ENCODE measurements at places on chromosomes 16 and 17.

- DNase-seq, result no peak
Measured at GRCh38 chr17:82486231-82487094, 27.9 kb downstream of the NARF start.

DNA sequence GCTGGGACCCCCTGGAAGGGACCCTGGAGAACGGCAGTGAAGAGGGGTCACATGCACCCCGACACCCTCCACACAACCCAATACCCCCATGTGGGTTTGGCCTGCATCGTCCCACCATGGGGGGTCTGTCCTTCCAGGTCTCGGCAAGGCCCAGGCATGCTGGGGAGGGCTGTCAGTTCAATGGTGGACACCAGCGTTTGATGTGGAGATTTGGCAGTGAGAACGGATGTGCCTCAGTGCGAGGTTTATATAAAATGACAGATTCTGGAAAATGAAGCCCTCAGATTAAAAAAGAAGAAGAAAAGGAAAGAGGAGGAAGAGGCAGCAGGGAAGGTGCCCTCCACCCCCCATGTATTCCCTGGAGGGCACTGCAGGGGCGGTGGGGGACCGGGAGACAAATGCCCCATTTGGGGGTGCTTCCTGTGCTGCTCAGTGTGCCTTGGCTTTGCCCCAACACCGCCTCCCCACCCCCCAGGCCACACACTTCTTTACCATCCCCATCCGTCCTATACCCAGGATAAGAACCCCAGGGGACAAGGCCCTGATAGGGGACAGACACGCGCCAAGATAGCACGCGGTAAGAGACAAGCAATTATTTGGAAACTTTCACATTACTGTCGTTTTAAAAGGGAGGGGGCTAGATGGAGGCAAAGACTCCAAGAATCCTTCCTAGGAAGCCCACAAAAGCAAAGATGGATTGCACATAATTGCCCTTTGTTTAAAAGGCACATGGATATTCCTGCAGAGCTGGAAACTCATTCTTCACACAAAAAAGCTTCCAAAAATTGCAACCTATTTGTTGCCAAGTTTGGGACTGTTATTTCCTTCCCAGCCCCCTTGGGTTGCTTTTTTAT is 21.0 kb downstream of the RBFOX3 start:
- no peak for DNase-seq

GRCh38 chr17:596763-597644 is 117.6 kb downstream of the VPS53 start:
- DNase-seq, result no peak

GRCh38 chr17:42039794-42040763 is 10.3 kb downstream of the C17orf113 start:
- DNase-seq, result no peak

DNA sequence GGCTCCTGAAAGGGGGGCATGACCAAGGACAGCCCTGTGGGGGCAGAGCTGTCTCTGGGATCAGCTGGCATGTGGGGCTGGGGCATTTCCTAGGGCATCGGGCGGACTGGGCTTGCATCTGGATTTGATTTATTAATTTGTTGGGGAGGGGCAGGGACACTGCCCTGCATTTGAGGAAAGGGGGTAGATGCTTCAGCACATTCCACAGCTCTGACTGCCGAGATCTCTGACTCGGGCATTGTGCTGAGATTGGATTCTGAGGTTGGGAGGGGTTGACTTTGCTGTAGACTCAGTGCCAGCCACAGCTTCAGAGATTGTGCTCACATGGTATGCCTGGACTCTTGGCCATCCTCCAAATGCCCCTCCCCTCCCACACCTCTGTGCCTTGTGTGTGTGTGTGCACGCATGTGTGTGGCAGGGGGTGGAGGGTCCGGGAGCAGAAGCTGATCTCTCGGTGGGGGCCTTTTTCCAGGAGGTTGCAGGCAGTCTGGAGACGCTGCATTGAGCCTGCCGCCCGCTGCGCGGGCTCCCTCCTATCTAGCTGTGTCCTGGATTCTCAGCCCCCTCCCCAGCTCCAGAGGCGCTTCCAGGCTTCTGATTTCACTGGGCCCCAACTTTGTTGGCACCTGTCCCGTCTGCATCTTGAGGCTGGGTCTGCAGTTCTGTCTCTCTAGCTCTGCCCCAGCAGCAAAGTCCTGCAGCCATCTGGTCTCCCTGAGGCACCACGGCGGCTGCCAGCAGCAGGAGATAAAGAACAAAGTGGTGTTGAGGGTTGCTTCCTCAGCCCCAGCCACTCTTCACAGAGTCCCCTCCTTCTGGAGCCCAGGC is 14.9 kb downstream of the IGFBP4 start:
- no peak for DNase-seq

- no peak for DNase-seq
Measured at GRCh38 chr16:87384162-87384874, 742 bp upstream of the FBXO31 start.

DNA sequence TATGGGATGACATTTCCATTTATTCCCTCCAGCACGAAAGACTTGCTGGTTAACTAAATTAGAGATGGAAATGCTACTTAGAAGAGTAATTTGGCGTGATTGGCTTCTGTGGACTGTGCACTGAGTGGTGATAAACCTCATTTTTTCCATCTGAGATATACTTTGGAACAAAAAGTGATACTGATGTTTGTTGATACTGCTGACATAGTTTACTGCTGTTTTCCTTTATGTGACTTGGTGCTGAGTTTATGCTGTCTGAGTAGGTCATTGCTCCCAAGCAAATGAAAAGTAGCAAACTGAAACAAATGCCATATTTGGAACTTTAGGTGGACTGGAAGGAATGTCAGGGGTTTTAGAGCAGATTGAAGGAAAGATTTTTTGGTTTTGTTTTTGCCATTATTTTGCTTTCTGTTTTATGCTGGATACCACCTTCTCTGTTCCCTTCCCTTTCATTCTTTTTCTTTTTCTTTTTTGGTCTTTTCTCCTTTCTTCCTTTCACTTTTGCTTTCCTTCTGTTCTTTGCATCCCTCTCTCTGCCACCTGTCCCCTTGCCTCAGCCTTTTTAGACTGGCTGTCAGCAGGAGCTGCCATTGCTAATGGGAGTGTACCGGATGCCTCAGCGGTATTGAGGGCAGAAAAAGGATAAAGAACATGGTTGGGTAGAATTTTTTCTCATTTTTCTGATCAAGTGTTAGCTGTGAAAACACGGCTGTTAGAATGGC is 41.8 kb downstream of the NUP93 start:
- DNase-seq, result no peak

GRCh38 chr16:12611916-12612597 is 191.6 kb downstream of the CPPED1 start:
- DNase-seq, result no peak

GRCh38 chr17:76438906-76439305 is 14.0 kb downstream of the UBE2O start:
- DNase-seq, result no peak

- no peak for DNase-seq
Measured at GRCh38 chr16:69626256-69626655, 60.5 kb downstream of the NFAT5 start.

DNA sequence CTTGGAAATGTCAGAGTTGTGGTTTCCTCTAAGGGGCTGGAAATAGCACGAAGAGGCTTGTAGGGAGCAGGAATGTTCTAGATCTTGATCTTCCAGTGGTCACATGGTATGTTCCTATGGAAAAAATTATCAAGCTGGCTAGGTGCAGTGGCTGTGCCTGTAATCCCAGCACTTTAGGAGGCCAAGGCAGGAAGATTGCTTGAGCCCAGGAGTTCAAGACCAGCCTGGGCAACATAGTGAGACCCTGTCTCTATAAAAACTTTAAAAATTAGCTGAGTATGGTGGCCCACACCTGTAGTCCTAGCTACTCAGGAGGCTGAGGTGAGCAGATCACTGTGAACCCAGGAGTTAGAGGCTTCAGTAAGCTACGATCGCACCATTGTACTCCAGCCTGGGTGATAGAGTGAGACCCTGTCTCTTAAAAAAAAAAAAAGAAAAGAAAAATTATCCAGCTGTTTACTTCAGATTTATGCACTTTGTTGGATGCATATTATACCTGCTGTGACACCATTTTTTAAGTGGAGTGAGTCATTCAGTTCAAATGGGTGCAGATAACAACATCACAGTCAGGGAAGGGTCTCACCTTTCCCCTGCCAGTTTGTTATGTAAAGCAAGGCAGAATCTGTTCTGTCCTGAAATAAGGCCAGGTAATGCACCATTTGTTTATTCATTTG is 65.7 kb upstream of the LYRM9 start:
- no peak for DNase-seq

GRCh38 chr16:86814256-86814655 is 235.9 kb downstream of the FOXL1 start:
- no peak for DNase-seq

DNA sequence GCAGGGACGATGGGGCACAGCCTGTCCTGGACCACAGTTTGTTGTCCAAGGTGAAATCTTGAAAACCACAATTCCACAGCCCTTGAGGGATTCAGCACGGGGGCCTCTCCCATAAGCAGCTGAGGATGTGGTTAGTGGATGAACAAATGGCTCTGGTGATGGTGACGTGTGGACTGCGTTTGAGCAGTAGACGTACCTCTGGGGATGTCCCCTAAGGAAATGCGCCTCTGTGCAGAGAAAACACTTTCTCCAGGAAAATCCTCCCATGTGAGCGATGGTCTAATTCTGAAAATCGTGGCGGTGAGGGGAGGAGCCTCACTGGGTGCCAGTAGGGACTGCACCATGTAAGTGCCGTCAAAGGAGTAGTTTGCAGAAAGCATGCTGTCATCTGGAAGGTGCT is 2.7 kb upstream of the SEPTIN12 start:
- no peak for DNase-seq

- no peak for DNase-seq
Measured at GRCh38 chr16:6861815-6862477, 470.7 kb upstream of the RBFOX1 start.

DNA sequence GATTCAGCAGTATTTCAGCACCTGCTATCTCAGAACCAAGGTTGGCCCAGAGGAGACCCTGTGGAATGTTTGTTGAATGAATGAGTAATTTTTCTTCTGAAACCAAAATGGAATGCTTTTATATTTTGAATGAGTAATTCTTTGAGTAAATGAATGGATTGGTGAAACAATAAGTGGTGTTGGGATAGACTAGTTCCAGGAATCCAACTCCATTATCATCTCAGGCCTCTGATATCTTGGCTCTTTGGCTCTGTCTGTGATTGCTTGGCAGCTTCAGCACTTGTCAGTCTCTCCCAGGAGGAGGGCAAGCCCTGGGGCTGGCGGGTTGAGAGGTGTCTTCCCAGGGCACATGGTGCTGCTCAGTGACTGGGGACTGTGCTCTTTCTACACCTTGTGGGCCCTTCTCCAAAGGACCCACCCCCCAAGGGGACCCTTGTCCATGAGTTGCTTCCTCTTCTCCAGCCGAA is 284.4 kb upstream of the FOXF1 start:
- DNase-seq, result no peak

- DNase-seq, result no peak
Measured at GRCh38 chr16:71246309-71246708, 15.8 kb upstream of the HYDIN start.

- no peak for DNase-seq
Measured at GRCh38 chr16:29950806-29951461, 10.9 kb upstream of the TMEM219 start.

DNA sequence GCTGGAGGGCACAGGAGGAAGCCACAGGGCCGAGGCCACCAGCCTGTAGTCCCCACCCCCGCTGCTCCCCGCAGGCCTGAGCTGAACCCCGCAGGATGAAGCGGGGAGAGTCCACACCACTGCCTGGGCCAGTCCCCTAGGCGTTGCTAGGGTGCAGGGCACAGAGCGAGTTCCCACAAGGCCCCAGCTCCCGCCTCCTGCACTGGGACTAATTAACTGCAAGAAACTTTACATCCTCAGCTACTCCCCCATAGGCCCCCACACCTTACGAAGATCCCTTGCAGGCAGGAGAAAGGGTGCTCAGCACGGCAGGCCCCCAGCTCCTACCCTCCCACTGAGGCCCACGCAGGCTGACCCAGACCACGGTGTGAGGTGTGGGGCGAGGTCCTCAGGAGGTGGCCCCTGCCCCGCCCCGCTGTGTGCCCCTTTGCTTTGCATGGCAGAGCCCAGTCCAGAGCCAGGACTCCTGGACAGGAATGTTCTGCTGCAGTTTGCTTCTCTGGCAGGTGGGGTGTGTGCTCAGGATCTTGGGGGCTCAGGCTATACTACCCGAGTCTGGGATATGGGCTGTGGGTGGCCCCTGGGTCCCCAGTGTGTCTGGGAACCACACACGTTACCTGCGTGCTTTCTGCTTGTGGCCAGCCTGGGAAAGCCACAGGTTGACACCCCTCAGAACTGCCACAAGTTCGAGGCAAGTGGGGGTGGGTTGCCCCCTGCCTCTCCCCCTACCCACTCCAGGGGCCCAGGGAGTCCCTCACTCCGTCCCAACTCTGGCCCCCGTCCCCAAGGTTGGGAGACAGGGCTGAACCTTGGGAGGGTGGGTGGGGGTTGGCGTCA is 1.2 kb downstream of the GNG13 start:
- no peak for DNase-seq

DNA sequence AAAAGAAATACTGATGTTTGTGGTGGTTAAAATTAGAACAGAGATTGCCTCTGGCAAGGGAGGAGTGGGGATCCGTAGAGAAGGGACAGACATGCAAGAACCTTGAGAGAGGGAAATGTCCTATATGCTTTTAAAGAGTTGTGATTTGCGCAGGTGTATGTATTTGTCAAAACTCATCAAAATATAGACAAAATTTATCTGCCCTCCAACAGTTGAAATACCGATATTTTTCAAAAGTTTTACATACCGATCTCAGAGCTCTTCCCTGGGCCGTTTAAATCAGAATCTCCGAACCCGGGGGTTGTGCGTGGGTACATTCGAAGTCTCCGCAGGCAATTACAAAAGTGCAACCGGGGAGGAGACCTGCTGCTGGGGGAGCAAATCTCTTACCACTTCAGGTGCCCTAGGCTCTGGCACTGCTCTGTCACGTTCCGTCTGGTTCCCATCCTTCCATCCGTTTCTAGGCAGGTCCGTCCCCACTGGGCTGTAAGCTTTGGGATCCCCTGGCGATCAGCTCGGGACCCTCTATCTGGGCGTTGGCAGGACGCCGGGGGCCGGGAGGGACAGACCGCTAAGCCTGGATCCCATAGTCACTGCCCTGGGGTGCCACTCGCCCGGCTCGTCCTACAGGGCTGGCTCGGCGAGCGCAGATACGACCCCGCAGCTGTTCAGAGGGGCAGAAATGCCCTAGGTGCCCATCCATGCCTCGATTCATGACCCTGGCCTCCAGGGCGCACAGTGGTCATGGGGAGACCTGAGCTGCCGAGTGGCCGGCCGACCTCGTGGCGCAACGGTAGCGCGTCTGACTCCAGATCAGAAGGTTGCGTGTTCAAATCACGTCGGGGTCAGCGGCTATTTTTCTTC is 4.2 kb downstream of the BORCS6 start:
- peak; percentile 92 for DNase-seq

- no peak for DNase-seq
Measured at GRCh38 chr16:4979164-4979563, 21.0 kb downstream of the SEC14L5 start.

DNA sequence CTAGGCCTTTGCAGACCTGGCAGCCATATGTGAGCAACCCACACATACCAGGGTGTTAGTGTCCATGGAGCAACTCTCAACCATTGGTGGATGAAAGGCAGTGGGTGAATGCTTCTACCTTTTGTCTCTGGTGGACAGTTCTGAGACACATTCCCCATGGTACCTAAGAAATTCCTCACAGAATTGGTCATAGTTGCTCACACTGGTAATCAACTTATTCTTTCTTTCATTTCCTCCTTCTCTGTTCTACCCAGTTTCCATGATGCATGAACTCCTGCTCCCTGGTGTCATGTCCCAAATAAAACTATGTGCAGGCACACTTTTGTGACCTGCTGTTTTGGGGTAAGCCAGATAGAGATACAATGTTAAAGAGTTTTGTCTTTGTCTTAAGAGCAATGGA is 33.2 kb upstream of the MPHOSPH6 start:
- DNase-seq, result no peak

GRCh38 chr16:1102921-1103635 is 7.0 kb upstream of the C1QTNF8 start:
- peak; percentile 76 for DNase-seq
